ENCODE measurements at places on chromosomes 12 and 14.

GRCh38 chr12:2054091-2055018, 1.6 kb downstream of the CACNA1C start:
- DNase-seq, result no peak

- DNase-seq, result no peak
Observed at GRCh38 chr12:88625356-88625755, 45.1 kb upstream of the KITLG start.

DNA sequence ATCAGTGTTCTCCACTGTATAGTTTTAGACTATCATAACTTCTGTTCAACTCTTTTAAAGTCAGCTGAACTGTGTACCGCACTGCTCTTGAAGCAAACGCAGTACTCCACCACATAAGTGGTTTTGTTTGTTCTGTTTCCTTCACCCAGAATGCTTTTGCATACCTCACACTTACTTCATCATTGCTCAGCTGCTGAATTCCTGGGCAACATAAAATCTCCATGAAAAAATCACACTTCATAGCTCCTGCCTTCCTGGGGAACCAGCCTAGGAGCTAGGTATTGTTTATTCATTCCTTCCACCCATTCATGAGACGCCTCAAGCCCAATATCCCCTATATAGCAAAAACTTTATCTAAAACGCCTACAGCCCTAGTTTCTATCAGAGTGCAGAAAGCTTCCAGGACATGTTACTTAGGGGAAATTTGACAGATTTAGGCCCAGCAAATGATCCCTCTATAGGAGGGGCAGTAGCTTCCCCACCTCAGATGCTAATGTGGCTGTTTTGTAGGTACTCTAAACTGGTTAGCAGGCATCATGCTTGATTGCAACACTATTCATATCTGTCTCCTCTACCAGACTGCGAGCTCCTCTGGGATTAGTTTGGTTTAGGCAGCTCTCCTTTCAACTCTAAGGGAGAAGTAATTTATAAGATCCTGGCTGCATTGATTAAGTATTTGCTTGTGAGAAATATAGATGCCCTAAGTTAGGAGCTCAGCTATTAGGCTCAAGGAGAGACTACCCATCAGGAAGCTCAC, 44.5 kb downstream of the LRRC9 start:
- DNase-seq, result no peak

- DNase-seq, result peak; percentile 94
Observed at GRCh38 chr14:95157327-95158189, at the start of gene DICER1. TSS of gene DICER1 (minus strand) at chr14:95157529. CDS start at chr14:95133458, 24,071 bp downstream.

GRCh38 chr14:101625336-101626097, 64.2 kb downstream of the DIO3 start:
- no peak for DNase-seq

- no peak for DNase-seq
Observed at GRCh38 chr12:84463741-84464495, 448.7 kb downstream of the SLC6A15 start.

DNA sequence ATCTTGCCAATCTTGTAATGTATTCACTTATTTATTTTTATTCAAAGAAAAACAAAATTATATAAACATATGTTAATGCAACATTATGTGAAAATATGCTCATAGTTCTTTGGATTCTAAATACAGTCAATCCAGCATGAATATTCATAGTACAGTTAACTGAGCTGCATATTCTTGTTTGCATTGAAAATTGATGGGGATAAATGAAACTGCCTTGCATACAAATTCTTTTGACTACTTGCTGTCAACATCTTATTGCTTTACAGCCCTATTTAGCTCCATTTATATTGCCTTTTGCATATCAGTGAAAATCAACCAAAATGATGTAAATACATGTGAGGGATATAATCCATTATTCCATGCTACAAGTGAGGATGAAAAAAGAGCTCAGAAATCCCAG, 135.3 kb downstream of the CCER1 start:
- DNase-seq, result no peak

DNA sequence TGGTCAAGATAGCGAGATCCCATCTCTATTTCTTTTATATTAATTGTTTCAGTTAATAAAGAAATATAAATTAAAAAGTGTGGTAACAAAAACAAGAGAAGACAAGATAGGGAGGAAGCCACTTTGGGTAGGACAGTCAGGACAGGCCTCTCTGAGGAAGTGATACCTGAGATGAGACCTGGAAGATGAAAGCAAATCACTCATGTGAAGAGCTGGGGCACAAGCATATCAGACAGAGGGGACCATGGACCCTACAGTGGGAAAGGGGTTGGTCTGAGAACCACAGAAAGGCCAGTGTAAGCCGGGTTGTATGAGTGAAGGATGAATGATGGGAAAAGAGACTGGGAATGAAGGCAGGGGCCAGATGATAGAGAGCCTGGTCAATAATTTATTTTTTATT, 1.8 kb upstream of the MED6 start:
- no peak for DNase-seq

Data from natural killer cell (primary cell).